H4 (cell line): ENCODE measurements at places on chromosomes 1 and 21. TPM values are rescaled to one million over a fixed set of nuclear protein-coding genes. Genes with fewer than 3 reads are reported as not detected.
A peak's percentile ranks its signal among the peaks of the same experiment; 100 is the strongest.

Gene SERPINC1
- total RNA-seq: not detected in 2 replicates

Gene TMEM82
- total RNA-seq: not detected in 2 replicates

Gene AXDND1
- 3.0 TPM in 1 of 2 replicates, not detected in the other for total RNA-seq

Gene ANGPTL3
- not detected in 2 replicates for total RNA-seq

Gene FCRL1
- not detected in 2 replicates for total RNA-seq

Gene KRTAP27-1
- total RNA-seq: not detected in 2 replicates

Gene CHD5
- total RNA-seq: 0.04 TPM in 2 replicates

DNA sequence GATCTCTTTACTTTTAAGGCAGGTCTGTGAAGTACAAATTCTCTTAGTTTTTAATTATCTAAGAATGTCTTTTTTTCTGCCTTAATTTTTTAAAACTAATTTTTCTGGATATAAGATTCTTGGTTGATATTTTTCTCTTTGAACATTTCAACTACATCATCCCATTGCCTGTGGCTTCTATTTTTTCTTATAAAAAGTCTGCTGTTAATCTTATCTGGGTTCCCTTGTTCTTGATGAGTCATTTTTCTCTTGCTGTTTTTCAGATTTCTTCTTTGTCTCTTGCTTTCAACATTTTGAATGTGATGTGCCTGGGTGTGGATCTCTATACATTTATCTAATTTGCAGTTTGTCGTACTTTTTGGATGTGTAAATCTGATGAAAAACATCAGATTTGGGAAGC lies 525.2 kb upstream of the PBX1 start:
- DNase-seq: no peak

GRCh38 chr1:2073382-2074230 lies 23.4 kb downstream of the PRKCZ start:
- peak; percentile 45 for DNase-seq

GRCh38 chr1:7042322-7043190 lies 257.3 kb downstream of the CAMTA1 start:
- peak; percentile 9 for DNase-seq

DNA sequence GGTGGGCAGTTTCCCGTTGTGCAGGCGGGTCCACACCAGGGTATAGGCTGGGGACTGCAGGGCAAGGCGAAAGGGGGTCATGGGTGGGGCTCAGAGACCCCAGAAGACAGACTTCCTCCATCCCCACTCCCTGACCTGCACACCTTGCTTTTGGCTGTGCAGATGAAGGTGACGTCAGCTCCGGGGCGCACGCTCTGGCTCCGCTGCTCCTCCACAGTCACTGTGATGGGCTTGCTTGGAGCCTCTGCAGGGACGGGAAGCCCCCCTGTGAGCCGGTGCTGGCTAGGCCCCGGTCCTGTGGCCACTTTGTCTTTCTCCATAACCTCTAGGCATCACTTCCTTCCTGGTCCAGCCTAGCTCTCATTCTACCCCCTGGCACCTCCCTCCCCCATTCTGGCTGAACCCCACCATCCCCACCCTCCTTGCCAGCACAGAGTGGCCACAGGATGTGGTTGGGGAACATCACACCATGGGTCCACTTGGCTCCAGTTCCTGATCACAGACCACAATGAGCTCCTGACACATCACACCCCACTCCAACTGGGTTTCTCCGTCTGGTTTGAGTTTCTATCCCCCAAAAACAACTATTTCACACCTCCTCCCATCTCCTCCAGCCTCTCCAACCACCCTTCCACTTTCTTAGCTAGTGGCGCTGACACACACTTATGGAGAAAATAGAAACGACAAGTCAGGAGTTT lies 45.2 kb downstream of the LDLRAD2 start:
- peak; percentile 68 for DNase-seq

DNA sequence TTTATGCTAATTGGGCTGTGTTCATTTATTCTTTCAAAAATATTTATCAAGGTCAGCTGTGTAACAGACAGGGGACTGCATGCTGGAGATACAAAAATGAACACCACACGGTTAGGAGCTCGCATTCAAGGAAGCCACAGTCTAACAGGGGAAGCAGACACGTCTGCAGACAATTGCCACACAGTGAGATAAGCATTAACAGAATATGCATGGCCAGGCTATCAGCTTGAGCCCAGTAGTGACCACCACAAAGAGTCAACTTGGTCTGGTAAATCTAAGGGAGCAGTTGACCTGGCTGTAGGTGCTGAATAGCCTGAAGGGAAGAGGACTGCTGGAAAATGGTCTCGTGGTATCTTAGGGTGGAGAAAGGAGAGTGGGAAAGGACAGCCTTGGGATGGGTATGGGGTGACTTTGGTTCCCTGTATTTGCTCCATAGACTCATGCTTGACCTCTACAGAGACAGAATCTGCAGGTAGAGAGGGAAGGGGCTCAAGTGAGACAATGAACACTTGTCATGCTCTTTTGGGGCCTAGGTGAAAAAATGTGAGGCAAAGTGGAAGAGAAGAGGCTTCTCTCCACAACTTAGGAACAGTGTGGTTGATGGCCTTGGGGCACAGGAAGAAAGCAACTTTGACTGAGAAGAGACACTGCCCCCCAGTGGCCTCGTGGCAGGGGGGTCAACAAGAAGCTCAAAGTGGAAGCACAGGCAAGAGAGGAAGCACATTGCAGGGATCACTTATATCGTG lies 7.6 kb upstream of the NPL start:
- DNase-seq: peak; percentile 63

GRCh38 chr1:87362063-87362833 lies 33.6 kb downstream of the LMO4 start:
- no peak for DNase-seq

- peak; percentile 65 for DNase-seq
Observed at GRCh38 chr1:39391691-39392679, 99.5 kb upstream of the BMP8A start.
